ENCODE measurements at places on chromosomes 5 and 9.

GRCh38 chr9:107180206-107180605 lies 102.9 kb upstream of the RAD23B start:
- no peak for DNase-seq

GRCh38 chr5:178306430-178307225 lies 74.0 kb upstream of the PHYKPL start:
- no peak for DNase-seq

DNA sequence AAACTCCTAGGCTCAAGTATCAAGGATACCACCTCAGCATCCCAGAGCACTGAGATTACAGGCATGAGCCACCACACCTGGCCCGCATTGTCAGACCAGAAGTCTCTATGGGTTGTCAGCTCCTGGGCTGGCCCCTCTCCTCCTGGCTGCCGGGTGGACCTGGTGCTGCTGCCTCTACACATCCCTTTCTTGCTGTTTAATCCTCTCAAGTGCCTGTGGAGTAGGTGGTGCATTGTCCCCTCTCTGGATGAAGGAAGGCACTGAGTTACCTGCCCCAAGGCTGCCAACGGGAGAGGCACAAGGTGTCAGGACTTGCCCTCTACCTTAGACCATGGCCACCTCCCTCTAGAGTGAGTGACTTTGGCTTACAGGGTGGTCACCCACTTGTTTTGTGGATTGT lies 37.4 kb downstream of the PHF2 start:
- no peak for DNase-seq

- DNase-seq: peak; percentile 20
These were observed 1050.2 kb downstream of the CDH12 start for GRCh38 chr5:21802869-21803490.

GRCh38 chr5:74226716-74227485 lies 413.6 kb downstream of the ENC1 start:
- DNase-seq: no peak

- no peak for DNase-seq
These were observed 6.2 kb downstream of the TERT start for GRCh38 chr5:1288439-1289335.

DNA sequence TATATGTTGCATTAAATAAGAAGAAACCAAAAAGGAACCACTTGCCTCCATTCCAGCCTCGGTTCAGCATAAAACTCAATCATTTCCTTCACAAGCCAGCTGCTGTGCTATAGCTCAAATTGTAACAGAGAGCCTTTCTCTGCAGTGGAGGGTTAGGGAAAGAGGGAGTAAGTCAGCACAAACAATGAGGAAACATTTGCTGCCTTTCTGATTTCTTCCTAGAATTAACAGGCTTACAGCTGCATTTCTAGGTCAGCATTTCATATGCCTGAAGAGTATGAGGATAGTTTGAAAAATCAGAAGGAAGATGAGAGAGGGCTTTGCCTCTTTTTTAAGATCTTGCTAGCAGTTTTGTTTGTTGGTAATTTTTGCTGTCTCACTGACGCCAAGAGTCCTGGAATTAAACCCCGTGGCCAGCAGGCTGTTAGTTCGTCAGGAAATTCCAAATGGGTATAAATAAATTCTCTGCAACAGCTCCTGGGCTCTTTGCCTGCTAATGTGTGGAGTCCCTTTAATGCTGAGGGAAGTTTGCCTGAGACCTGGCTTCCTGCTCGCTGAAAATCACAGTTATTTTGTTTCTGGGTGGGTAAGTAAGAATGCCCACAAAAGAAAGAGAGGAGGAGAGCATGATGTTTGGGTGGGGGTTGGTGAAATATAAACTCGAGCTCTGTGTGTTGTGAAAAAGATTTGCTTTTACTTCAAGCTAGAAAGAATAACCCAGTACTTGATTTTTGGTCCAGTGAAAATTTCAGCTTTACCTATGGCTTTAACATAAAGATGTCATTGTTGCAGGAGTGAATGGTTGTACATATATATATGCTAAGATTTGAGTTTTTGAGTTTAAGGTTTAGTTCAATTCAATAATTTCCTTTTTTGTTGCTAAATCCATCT lies 148.1 kb upstream of the DMRT1 start:
- peak; percentile 71 for DNase-seq

DNA sequence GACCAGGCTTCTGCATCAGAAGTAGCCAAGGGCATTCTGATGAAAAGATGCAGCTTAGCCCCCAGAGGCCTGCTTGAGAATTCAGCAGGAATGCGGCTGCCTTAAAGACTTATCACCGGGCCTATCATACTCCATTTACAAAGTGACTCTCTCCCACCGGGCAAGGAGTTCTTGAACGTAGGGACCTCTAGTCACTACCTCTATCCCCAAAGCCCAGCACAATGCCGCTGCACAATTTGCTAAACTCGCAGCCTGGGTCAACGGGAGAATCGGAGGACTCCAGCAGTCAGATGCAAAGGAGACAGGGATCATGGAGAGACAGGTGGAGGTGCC lies 661 bp downstream of the PDCL start:
- DNase-seq: no peak

- DNase-seq: no peak
These were observed 152.5 kb downstream of the ADAMTS6 start for GRCh38 chr5:65329266-65329665.

GRCh38 chr9:128882677-128883603 lies 1.0 kb downstream of the LRRC8A start:
- DNase-seq: no peak

DNA sequence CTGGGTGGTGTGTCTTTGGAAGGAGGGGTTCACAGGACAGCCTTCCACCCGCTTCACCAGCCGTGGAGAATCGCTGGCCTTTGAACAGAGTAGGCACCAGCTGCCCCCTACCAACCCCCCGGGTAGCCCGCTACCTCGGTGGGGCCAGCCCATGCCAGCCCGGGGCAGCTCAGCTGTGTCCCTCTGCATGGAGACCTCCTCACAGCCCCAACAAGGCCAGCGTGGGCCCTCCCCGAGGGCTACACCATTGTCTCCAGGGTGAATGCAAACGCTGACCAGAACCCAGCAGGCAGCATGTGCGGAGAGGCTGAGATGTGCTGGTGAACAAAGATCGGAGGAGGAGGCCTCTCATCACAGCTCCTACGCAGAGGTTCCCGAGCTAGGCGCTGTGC lies 51.9 kb downstream of the LMX1B start:
- no peak for DNase-seq

- DNase-seq: peak; percentile 36
These were observed 66.4 kb upstream of the FER start for GRCh38 chr5:108681079-108681921.

DNA sequence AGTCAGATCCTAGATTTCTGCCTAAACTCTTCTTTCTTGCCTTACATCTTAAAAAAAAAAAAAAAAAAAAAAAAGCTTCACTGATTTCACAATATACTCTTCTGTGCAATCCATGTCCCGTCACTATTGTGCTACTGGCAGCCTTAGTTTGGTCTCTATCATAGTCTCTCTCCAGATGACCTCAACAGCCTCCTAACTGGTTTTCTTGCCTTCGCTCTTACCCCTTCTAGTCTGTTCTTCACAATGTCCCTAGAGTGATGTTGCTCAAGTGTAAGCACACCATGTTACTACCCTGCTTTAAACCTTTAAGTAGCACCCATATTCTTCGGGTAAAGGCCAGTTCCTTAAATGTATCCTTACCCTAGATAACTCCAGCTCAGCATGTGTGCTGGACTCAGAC lies 25.8 kb downstream of the CD180 start:
- no peak for DNase-seq

GRCh38 chr5:16593013-16593412 lies 23.8 kb downstream of the RETREG1 start:
- DNase-seq: no peak

GRCh38 chr9:5569409-5569808 lies 59.1 kb downstream of the PDCD1LG2 start:
- DNase-seq: no peak

DNA sequence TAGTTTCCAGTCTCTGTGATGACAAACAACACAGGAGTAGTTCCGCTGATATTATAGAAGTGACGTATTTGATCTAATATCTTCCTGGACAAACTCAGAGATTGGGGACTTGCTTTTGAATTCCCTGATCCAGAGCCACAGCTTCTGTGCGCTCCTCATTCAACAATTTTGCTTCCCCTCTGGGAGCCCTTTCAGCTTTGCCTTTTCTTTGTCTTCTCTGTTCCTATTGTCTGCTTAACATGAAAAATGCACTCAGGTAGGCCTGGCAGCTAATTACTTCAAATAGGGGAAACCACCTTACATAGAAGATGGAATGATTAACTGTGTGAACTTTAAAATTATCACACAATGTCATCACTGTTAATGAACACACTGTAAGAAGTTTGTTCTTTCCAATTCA lies 192.9 kb downstream of the EPB41L4A start:
- DNase-seq: no peak
